ENCODE measurements at places on chromosomes 5 and 9.

DNA sequence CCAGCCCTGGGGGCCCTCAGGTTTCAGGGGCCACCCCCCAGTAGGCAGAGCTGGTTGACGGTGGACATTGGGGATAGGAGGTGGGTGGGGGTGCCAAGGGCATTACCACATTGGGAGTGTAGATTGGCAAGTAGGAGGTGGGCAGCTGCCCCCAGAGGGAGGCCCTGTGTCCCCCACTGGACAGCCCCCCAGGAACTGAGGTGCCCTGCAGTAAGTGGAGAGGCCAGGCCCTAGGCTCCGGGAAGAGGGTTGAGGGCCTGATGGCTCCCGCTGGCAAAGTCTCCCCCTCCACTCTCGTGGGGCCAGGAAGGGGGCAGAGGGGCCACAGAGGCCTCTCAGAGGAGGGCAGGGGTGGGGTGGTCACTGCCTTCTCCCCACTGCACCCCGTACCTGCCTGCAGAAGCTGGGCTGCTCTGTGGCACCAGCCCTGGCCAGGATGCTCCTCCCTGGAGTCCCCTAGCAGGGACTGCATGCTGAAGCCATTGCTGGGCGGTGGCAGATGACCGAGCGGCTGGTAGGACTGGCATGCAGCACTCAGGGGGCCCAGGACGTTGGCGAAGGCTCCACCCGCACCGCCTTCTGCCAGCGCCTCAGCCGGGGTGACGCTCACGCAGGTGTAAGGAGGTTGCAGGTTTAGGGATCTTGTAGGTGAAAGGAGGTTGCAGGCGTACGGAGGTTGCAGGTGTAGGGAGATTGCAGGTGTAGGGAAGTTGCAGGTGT lies 89.6 kb upstream of the CACNA1B start:
- DNase-seq, result no peak

- DNase-seq, result no peak
Measured at GRCh38 chr9:135530146-135530545, 8.9 kb downstream of the LCN1 start.

GRCh38 chr5:78803353-78803752 lies 154.8 kb upstream of the LHFPL2 start:
- DNase-seq, result no peak

DNA sequence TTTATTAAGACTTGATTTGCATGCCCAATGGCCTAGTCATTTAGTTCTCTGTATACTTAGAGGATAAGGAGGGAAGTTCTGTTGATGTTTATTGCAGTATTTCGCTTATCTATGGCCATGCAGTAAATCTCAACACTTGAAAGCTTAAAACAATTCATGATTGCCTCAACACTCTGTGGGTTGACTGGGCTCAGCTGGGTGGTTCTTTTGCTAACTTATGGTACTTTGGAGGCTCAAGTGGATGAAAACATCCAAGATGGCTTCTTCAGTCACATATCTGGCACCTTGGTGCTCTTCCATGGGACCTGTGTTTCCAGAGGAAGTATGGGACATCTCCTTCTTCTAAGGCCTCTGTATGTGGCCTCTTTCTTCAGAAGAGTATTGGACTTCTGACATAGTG lies 10.3 kb upstream of the ROR2 start:
- no peak for DNase-seq

GRCh38 chr9:81391457-81391825 lies 297.9 kb downstream of the TLE1 start:
- no peak for DNase-seq

DNA sequence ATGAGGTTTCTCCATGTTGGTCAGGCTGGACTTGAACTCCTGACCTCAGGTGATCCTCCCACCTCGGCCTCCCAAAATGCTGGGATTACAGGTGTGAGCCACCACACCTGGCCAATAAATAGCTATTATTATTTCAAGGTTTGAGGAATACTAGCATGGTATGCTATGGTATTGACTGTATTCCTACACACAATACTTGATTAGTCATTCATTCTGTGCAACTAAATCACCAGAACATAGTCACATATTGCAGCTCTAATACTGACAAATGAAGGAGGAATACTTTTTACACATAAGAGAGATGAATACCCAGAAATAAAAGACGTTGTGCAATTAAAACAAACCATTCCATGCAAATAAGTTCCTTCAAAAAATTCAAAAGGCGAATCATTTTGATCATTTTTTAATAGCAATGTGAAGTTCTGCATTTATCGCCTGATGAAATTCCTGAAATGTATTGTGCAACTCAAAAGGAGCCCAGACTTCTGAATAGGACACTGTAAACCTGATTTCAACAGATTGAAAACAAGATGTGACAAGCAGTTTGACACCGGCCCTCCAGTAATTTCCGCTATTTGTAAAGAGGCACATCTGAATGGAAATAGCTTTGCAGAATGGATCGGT lies 687.4 kb upstream of the SEMA6A start:
- DNase-seq, result no peak

- DNase-seq, result no peak
Measured at GRCh38 chr5:146516151-146516475, at the start of gene GPR151. TSS of gene GPR151 (minus strand) at chr5:146516190. CDS start at chr5:146516113, 77 bp downstream.

- DNase-seq, result no peak
Measured at GRCh38 chr9:115466756-115467155, 348.8 kb upstream of the TNC start.

- no peak for DNase-seq
Measured at GRCh38 chr9:122213589-122214413, 15.0 kb downstream of the LHX6 start.

GRCh38 chr5:3818624-3819023 lies 223.0 kb downstream of the IRX1 start:
- no peak for DNase-seq

DNA sequence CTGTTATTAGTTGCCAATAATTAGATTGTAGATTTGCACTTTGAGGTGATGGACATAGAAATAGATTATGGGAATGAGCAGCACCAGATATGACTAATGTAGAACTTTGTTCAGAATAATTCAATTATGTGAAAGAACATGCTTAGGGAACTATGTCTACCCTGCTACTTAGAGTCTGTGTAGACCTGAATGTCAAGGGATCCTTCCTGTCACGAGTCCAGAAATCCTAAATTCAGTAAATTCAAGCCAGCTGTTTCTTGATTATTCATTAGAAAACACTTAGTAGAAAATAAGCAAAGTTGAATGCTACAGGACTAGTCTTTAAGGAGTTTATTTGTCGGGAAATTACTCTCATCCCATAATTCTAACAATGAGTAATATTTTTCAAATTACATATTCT lies 887.3 kb upstream of the SEMA6A start:
- no peak for DNase-seq

- no peak for DNase-seq
Measured at GRCh38 chr5:91474201-91474600, 91.1 kb upstream of the ARRDC3 start.

DNA sequence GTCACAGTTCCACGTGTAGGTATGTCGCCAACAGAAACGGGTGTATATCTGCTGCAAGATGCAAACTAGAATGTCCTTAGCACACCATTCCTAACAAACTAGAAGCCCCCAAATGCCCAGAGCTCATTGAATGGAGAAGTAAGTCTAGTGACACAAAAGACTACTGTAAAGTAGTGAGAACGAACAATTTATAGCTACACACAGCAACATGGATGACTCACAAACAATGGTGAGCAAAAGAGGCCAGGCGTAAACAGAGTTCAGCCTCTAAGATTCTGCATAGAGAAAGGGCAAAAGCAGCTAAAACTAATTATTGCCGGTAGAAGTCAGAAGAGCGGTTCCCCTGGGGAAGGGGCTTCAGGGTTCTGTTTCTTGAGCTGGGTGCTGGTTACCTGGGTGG lies 74.7 kb downstream of the AMBP start:
- DNase-seq, result no peak

DNA sequence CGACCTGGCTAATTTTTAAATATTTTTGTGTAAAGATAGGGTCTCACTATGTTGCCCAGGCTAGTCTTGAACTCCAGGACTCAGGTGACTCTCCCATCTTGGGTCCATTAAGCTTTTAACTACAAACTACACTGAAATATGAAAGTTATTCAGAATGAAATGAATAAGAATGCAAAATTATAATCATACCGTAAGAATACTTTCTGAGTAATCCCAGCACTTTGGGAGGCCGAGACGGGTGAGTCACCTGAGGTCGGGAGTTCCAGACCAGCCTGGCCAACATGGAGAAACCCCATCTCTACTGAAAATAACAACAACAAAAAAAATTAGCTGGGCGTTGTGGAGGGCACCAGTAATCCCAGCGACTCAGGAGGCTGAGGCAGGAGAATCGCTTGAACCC lies 1.1 kb upstream of the ORM1 start:
- no peak for DNase-seq

GRCh38 chr5:68348447-68349222 lies 133.1 kb downstream of the PIK3R1 start:
- DNase-seq, result no peak

GRCh38 chr9:76510041-76510440 lies 51.1 kb downstream of the GCNT1 start:
- DNase-seq, result no peak

- no peak for DNase-seq
Measured at GRCh38 chr5:72661405-72661804, 154.2 kb upstream of the ZNF366 start.

DNA sequence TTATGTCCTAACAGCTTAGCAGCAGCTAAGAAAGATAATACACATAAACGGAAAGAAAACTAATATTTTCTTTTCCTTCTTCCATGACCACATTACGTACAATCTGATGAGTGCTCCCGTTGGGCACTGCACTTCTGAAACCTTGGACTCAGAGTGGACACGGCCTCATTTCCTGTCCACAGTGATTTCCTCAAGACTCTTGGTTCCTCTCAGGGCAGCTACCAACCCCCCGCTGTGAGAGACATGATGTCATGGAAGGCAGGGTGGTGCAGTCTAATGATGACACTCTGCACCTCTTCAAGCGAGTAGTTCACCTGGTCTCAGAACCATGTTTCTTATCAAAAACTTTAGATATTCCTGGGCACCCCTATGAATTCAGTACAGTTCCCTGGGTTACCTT lies 68.7 kb upstream of the CTSL start:
- no peak for DNase-seq

- DNase-seq, result no peak
Measured at GRCh38 chr5:58183786-58184085, 276.1 kb downstream of the PLK2 start.

DNA sequence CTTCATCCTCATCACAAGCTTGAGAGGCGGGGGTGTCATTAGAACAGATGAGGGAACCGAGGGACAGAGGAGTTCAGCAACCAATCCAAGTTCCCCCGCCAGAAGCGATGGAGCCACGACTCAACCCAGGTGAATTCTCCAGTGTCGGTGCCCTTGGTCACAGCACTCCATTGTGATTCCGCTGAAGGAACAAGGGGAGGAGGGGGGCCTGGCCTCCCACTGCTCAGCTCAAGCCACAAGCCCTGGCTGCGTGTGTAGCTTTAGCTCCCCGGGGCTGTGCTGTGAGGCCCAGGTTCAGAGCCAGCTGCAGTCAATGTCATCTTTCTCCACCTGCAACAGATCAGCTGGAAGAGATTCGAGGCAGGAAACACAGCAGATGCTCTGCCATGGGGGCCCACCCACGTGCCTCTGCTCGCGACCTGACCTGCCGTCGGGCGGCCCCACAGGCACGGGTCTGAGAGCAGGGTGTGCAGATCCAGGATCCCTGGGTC lies 72.6 kb downstream of the GTF3C4 start:
- DNase-seq, result no peak

DNA sequence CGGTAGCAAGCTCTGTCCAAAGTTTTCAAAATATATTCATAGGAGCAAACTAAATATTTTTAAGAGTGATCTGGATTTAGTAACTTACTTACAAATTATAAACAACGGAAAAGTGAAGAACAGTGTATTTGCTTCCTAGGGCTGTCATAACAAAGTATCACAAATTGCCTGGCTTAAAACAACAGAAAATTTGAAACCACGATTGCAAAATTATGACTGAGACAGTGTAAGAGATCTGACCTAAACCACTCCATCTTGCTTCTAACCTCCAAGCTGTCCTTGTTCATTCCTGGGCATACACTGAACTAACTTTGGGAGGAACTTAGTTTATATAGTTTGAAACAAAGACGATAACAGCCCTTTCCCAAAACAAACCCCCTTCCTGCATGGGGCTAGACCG lies 202.0 kb upstream of the CDH6 start:
- no peak for DNase-seq

- no peak for DNase-seq
Measured at GRCh38 chr9:69943148-69943806, 100.4 kb upstream of the MAMDC2 start.

GRCh38 chr9:76557674-76558225 lies 98.8 kb downstream of the GCNT1 start:
- DNase-seq, result no peak

DNA sequence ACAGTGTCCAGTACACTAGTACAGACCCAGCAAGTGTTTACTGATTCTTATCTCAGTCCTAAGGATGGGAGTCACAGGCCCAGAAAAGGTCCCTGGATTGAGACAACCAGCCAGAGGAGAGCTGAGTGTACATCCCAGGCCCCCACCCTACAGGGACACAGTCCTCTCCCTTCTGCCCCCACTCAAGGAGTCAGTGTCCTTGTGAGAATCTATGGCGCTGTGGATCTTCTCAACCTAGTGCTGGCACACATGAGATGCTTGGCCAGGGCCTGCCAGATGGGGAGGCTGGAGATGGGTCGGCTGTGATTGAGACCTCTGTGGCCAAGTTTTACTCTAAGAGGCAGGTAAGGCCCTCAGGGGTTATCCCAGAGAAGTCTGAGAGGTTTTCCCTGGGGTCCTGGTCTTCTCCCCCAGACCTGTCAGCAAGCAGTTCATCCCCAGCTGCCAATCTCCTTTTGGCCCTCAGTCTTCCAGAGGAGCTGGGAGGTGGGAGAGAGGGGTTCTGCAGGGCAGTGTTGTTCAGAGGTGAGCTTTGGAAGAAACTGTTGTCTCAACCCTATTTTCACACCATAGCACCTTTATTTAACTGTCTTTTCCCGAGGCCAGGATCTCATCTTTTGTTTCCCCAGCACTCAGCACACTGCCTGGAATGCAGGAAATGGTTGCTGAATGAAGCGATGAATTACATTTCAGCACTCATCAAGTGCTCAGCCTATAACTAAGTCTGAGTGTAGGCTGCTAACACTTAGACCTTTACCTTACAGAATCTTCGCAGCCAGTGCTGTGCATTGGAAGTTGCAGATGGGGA lies 3.2 kb upstream of the NSD1 start:
- no peak for DNase-seq

DNA sequence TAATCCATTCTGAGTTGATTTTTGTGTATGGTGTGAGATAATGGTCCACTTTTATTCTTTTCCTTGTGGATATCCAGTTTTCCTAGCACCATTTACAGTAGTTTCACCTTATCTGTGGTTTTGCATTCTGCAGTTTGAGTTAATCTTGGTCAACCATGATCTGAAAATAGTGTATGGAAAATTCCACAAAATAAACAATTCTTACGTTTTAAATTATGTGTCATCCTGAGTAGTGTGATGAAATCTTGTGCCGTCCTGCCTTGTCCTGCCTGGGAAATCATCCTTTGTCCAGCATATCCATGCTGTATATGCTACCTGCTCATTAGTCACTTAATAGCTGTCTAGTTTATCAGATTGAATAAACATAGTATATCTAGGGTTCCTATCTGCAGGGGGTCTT lies 42.1 kb downstream of the CDC42SE2 start:
- DNase-seq, result no peak

GRCh38 chr9:121360601-121361374 lies 9.3 kb downstream of the STOM start:
- DNase-seq, result no peak
